Left ventricle myocardium inferior (tissue), 1 donor: ENCODE measurements at places on chromosomes 1 and 21. TPM values are rescaled to one million over a fixed set of nuclear protein-coding genes. Genes with fewer than 3 reads are reported as not detected.

GRCh38 chr1:24874056-24874455 lies 56.0 kb downstream of the RUNX3 start:
- DNase-seq, result no peak

AK5 gene
- total RNA-seq, result 1.0 TPM

- no peak for DNase-seq
Observed at GRCh38 chr1:59520827-59521418, 224.0 kb downstream of the FGGY start.

DNA sequence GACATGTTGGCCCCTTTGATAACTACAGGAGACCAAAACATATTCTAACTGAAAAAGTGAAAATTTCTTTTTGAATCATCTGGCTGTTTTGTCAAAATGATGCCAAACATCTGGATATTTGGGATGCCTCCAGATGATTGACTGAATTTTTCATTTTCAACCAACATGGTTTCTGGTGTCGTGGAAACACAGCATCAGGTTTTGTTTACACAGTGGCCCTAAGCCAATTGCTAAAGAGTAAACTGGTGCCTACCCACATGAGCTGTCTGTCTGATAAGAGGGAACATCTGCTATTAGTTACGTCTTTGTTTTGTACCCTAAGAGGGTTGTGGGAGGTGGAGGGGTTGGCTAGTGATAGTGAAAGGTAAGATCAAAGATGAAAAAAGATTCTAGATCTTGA lies 204.8 kb downstream of the KCNK2 start:
- no peak for DNase-seq
